AML-193 (cell line): ENCODE measurements at places on chromosomes 5 and 9.

GRCh38 chr5:15938961-15939360 is 240.6 kb downstream of the MARCHF11 start:
- DNase-seq: no peak

GRCh38 chr5:153880106-153880505 is 158.6 kb downstream of the FAM114A2 start:
- no peak for DNase-seq

- no peak for DNase-seq
These were observed 261.5 kb downstream of the CEMIP2 start for GRCh38 chr9:71506821-71507220.

GRCh38 chr5:16579142-16579847 is 37.5 kb downstream of the RETREG1 start:
- no peak for DNase-seq

DNA sequence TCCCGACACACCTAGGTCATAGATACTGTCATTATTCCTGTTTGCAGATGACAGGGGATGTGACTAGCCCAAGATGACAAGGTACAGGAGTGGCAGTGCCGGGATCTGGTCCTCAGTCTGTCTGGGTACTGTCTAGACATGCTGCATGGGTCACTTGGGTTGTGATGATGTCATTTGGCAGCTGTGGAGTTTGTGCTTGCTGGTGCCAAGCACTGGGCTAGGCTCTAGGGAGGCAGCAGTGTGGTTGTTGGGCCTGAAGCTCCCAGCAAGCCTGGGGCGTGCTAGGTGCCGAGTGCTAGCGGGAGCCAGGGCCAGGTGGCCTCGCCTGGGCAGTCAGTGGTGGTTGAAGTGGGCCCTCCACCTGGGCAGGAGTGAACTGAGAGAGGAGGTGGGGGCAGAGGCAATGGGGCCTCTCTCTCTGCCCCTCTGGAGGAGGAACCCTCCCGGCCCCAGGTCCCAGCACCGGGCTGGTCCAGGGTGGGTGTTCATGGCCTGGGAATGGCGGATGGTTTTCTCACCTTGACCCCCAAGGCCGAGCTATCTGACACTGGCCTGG is 8.8 kb upstream of the ASB6 start:
- no peak for DNase-seq

GRCh38 chr9:88531920-88532698 is 2.9 kb upstream of the NXNL2 start:
- no peak for DNase-seq

GRCh38 chr9:95366731-95367325 is 49.3 kb upstream of the FANCC start:
- DNase-seq: no peak

DNA sequence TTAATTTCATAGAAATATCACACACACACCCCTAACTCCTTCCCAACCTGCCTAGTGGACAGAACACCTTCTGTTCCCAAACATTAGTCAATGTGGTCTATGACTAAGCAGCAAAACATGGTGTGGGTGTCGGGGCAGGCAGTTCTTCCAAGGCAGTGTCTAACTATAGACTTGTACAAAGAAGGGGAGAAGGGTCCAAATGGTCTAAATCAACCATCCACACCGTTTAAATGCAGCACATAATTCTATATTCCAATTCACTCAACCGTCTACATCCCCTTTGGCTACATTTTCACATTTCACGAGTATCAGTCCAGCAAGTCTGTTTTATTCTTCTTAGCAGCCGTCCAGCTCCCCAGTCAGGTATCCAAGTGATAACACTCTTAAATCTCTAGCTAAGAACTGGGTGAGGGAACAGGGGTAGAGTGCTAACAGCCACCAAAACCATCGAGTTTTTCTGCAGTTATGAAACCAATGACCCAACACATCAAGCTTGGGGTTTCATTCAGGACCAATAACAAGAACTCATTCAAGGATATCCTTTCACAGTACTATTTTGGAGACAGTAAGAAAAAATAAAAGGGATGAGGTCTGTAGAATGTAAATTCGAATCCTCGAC is 3.3 kb downstream of the ZNF608 start:
- no peak for DNase-seq

GRCh38 chr5:170109059-170110031 is 3.6 kb downstream of the FOXI1 start:
- DNase-seq: no peak

DNA sequence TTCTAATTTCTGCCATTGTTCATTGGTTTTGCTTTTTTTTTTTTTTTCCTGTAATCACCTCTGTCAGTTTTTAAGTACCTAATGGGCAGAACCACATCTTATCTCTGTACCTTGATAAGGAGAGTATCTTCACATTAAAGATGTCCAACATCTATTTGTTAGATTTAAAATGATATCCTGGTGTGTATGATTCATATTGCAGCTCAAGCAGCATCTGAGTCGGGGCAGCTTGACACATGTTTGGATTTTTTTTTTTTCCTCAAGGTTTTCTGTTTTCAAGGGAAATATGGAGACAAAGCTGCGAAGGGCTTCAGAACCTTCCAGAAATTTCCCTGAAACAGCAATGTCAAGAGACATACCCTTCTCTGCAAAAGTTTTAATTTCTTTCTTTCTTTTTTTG is 164.7 kb downstream of the DOCK2 start:
- DNase-seq: no peak

GRCh38 chr5:150278046-150278730 is 11.4 kb downstream of the CAMK2A start:
- no peak for DNase-seq
